ENCODE measurements at places on chromosomes 7 and 10.

DNA sequence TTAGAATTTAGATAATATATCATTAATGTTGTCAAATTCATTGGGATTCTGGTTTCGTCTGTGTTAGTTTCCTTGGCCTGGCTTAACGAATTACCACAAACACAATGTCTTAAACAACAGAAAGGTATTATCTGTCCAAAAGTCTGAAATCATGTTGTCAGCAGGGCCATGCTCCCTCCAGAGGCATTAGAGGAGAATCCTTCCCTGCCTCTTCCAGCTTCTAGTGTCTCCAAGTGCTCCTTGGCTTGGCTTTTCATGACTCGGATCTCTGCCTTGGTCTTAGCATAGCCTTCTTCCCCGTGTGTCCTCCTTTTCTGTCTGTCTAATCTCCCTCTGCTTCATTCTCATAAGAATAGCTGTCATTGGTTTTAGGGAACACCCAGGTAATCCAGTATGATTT lies 482.5 kb downstream of the SEMA3D start:
- DNase-seq: no peak

GRCh38 chr10:103847909-103848468 lies 7.4 kb downstream of the SH3PXD2A start:
- no peak for DNase-seq

DNA sequence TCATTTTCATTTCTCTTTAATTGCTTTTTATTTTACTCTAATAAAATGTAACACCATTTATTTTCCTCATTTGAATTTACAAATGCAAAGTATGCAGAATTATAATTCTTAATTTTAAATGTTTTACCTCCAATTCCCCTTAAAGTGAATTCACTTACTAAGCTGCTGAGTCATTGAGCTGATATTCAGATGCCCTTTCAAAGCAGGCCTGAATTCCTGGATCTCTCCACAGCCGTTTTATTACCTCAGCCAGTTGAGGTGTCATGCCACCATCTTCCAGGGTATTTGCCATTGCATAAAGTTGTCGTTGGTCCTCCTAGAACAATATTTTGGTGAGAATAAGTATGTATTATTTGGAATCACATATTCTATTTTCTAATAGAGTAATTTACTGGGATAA lies 33.2 kb downstream of the GNAT3 start:
- DNase-seq: peak; percentile 16

DNA sequence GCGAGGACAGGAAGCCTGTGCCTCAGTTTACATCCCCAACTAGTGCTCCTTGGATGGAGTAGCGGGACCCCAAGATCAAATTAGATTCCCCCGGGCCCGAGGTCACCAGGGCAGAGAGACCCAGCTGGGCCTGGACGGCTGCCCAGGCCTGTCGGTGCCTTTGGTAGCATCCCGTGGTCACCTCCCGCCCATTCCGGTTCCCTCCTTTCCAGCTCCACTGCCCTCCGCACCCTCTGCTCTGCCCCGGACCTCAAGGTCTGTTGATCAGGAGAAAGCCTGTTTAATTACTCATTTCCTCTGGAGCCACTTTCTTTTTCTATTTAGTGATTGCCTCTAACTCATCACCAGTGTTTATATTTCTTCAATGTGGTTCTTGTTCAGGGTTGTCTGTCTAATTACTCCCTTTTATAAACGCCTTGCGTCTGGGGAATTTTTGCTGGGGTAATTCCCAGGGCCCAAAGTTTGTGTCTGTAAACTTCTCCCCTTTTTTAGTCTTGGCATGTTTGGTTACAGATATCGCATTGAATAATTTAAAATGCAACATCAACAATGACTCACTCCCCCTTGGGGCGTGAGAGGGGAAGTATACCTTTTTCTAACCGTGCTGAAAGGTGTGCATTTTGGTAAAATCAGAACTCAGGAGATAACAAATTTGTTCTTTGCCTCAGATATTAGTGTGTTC lies 1.9 kb downstream of the FOXK1 start:
- DNase-seq: peak; percentile 73

- no peak for DNase-seq
Observed at GRCh38 chr7:22174574-22174953, 182.4 kb downstream of the RAPGEF5 start.

- no peak for DNase-seq
Observed at GRCh38 chr10:35564341-35564968, 40.7 kb upstream of the GJD4 start.

DNA sequence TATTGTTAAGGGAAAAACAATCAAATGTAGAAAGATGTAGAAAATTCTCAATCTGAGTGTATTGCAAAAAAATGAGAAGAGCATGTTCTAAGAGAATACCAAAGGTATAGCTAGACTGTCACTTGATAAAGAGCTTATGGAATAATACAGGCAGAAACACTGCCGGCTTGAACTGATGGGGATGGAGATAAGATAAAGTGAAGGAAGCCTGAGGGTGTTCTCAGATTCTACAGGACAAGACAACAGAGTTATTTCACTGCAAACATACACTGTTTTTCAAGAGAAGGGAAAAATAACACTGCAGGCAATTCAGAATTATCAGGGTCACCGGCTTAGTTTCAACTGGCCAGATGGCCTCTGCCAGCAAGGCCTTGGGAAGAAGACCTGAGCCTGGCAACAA lies 80.0 kb downstream of the ZNF716 start:
- DNase-seq: no peak

DNA sequence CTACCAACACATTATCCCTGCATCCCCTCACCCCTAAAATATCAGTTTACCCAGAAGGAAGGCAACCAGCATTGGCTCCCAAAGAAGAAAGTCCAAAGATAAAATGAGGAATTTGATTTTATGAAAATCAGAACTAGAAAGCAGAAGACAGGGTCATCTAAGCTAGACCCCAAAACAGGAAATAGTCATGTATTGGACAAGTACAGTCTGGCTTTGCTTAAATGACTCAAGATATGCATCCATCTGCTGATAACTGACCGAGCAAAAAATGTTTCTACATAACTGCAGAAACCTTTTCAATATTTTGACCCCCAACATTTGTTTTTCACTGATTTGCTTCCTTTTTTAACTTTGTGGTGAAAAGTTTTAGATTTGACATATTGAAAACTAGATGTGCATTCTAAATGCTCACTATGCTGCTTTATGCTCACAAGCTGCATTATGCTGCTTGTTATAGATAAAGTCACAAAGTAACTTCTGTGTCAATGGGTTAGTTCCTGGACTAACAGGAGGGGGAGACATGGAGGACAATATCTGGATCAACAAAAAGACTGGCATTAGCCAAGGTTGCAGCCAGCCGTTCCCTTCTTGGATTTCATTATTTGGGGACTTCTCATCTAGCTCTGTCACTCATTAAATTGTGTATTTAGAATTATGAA lies 227.0 kb downstream of the INHBA start:
- no peak for DNase-seq

DNA sequence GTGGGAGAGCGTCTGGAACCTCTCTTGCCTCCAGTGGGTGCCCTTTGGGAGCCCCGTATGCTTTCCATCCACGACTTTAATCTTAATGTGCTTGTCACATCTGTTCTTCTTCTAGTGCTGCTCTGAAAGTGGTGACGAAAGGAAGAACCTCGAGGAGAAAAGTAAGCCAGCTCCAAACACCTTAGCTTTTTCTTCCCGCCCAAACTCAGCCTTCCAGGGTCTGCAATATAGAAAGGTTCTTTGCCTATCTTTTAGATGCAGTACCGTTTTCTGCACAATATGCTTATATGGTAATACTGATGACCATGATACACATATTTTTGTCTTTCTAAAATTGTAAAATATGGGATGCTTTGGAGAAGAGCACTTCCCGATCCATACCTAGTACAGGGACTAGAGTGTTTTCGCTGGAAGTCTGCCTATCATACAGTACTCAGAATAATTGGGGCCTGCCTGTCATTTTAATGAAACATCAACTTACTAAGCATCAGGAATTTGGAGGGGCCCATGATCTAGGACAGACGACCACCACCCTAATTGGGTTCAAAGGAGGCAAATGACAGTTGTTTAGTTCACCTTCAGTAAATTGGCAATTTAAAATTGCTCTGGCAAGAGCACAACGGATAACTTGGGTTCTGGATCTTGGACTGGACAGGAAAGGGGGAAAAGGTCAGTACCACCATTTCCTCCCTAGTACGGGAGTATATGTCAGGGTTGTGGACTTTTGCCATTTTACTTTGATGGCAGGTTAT lies 884 bp downstream of the RINT1 start:
- no peak for DNase-seq

- no peak for DNase-seq
Observed at GRCh38 chr7:69773535-69774225, 175.4 kb downstream of the AUTS2 start.

DNA sequence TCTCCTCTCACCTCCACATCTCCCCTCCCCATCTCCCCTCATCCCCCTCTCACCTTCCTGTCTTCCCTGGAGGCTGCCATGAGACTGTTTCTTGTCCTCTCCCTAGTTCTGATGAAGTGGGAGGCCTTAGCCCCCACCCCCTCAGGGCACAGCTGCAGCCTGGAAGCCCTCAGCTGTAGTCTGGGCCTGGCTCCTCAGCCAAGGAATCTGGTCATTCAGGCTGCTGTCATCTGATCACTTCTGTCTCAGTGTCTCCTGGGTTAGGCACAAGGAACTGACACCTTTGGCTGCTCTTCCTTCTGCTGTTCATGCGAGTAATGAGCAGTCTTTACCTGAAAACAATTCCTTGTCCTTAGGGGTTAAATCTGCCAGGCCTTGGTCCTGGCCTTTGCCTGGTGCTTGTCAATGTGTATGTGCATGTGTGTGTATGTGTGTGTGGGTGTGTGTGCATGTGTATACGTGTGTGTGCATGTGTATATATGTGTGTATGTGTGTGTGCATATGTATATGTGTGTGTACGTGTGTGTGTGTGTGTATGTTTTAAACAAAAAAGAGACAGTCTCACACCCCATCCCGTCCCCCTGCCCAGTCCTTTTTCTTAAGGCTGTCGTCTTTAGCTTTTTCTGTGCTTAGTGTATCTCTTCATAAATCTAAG lies 153.5 kb upstream of the TMEM72 start:
- DNase-seq: no peak

- no peak for DNase-seq
Observed at GRCh38 chr7:40531956-40532355, 397.2 kb downstream of the SUGCT start.
